ENCODE measurements at places on chromosomes 12 and 14.
A peak's percentile ranks its signal among the peaks of the same experiment; 100 is the strongest.

DNA sequence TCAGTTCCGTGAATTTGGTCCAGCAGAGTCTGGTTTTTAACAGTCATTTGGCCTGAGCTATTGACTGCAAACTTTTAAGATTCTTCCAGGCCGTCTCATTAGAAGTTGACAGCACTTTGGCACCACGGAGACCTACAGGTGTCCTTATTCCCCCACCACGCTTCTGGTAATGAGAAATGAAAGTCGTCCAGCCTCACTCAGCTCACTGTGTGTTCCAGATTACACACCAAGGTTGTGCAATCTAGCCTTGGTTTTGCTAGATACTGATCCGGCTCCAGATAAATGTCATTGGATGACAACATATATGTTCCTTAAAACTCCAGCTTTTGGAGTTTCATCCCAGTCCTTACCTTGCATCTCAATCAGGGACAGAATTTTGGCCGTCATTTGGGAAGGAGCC is 210.4 kb downstream of the CHST11 start:
- H3K4me1 ChIP-seq = peaks cover 30% of the 10 kb centered on the region
- H3K4me3 ChIP-seq = no peak overlapping the region
- no peak for DNase-seq

GRCh38 chr12:6264402-6265037 is 46.0 kb upstream of the PLEKHG6 start:
- no peak overlapping the region for H3K4me3 ChIP-seq
- DNase-seq = no peak
- no peaks in the 10 kb centered on the region for H3K27me3 ChIP-seq

- H3K27ac ChIP-seq = no peak overlapping the region
- no peaks in the 10 kb centered on the region for H3K4me1 ChIP-seq
- H3K4me3 ChIP-seq = no peak overlapping the region
These were observed 533.1 kb upstream of the LRFN5 start for GRCh38 chr14:41073544-41073943.

GRCh38 chr12:26401874-26402273 is 206.5 kb downstream of the SSPN start:
- no peaks in the 10 kb centered on the region for H3K27me3 ChIP-seq
- H3K36me3 ChIP-seq = peaks cover 30% of the 10 kb centered on the region
- H3K4me1 ChIP-seq = no peaks in the 10 kb centered on the region
- no peak for DNase-seq
- H3K4me3 ChIP-seq = no peak overlapping the region

DNA sequence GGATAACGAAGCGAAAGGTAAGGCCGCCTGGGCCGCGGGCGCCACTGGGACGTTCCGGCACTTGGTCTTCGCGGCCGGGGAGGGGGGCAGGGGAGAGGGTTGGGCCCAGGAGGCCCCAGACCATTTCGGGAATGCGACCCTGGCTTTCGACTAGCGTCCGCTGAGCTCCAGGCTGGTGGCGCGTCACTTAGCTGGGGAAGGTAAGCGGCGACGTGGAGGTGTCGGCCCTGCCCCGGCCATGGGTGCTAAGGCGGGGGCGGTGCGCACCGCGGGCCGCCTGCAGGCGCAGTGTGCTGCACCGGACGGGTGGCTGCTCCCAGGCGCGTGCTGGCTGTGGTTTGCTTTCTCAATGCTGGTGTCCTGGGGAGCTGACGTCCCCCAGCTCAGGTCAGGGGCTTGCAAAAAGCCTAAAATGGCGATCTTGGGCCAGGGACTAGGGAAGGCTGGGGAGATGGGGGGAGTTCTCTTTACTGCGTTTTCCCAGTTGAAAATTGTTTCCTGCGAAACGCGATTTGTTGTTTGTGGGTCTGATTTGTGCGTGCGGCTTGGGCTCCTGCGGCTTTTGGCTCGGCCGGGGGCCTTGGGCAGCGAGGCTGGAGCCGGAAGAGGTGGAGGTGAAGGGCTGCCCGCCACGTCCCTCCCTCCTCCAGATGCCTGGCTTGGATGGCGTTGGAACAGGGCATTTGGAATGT is 1.2 kb downstream of the HOXC10 start:
- no peaks in the 10 kb centered on the region for H3K36me3 ChIP-seq
- H3K27ac ChIP-seq = no peak overlapping the region
- H3K27me3 ChIP-seq = peaks cover 63% of the 10 kb centered on the region
- H3K4me3 ChIP-seq = no peak overlapping the region

DNA sequence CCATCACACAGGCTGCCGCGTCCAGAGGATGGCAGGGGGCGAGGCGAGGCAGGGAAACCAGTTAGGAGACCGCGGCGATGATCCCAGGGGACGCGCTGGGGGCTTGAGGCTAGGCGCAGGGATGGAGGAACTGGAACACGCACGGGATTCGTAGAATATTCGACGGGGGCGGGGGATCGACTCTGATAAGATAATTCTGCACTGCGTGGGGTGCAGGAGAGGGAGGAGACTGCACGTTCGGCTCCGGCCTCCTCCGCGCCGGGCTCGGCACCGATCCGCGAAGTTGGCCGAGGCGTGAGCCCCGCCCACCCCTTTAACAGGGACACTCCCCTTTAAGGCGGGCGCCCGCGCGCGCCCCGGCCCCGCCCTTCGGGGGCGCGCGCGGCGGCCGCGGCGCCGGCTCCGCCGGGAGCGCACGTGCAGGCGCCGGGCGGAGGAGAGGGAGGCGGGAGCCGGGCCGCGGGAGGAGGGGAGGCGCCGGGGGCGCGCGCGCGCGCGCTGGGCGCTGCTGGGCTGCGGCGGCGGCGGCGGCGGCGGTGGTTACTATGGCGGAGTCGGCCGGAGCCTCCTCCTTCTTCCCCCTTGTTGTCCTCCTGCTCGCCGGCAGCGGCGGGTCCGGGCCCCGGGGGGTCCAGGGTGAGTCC is at the start of gene ACVR1B:
Gene ACVR1B (plus strand): TSS at position 501 of the 644 bp plus-strand sequence. CDS start 45 bp downstream, at position 546.
- H3K36me3 ChIP-seq = no peaks in the 10 kb centered on the region
- H3K4me1 ChIP-seq = peaks cover 20% of the 10 kb centered on the region

- H3K27ac ChIP-seq = no peak overlapping the region
- H3K27me3 ChIP-seq = no peaks in the 10 kb centered on the region
- no peak for DNase-seq
- no peak overlapping the region for H3K4me3 ChIP-seq
- no peaks in the 10 kb centered on the region for H3K36me3 ChIP-seq
These were observed 70.7 kb downstream of the SCARB1 start for GRCh38 chr12:124792961-124793441.

GRCh38 chr12:93427779-93428564 is 13.8 kb downstream of the UBE2N start:
- DNase-seq = no peak
- H3K27me3 ChIP-seq = no peaks in the 10 kb centered on the region
- no peak overlapping the region for H3K4me3 ChIP-seq
- H3K27ac ChIP-seq = peak overlapping the region; percentile 16
- peaks cover 43% of the 10 kb centered on the region for H3K4me1 ChIP-seq
